ENCODE measurements at places on chromosomes 12 and 14.

DNA sequence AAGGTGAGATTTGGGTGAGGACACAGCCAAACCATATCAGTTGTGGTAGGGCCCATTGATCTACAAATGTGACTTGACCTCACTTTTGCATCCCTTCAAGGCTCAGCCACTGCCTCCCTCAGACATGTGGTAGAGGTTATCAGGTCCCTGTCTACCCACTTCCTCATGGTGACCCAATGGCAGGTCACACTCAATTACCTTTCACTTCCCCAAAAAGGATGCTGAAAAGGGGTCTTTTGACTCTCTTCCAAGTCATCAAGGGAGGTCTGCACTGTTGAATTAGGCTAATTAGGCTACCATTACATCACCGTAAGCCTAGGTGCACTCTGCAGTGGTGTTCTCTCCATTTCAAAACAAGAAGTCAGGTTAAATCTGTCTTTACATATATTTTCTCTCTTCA is 22.6 kb upstream of the DRAM1 start:
- no peak for DNase-seq

- DNase-seq: no peak
Observed at GRCh38 chr12:109919456-109919855, 19.4 kb downstream of the TCHP start.

DNA sequence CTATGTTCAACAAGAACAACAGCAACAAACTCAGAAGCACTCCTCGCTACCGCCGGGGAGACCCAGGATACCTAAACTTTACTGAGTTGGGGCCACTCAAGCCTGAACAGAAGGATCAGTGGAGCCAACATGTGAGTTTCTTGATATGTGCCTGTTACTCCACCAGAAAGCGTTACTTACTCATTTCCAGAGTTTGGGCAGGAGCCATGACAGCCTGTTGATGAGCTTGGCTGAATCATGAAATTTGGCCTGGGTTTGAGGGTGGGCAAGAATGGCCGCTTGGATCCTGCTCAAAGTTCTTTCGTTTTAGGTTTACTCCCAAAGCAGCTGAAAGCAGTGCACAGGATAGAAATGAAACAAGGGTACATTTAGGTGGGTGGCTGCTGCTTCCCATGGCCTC is 12.0 kb upstream of the GALNT6 start:
- no peak for DNase-seq

- no peak for DNase-seq
Observed at GRCh38 chr12:66803930-66804329, 125.1 kb upstream of the GRIP1 start.

DNA sequence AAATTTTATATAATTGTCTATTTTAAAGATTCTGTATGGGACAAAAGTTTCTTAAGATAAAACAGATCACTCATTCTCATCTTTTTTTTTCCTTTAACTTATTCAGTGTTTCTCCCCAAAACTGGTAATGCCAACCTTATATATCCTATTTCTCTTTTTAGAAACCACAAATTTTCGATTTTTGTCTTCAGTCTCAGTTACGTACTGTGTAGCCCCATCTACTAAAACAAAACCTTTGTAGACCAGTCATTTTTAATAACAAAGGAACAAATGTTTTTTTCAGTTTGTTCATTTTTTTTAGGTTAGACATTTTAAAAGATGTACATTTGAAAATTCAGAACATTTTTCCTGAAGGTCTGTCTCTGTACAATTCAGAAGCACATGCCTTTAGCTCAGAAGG is 18.2 kb downstream of the PNMA1 start:
- DNase-seq: no peak
